ENCODE measurements at places on chromosomes 11 and 22. TPM values are rescaled to one million over a fixed set of nuclear protein-coding genes. Genes with fewer than 3 reads are reported as not detected.

GRCh38 chr11:119366690-119367620 lies 14.5 kb downstream of the USP2 start:
- no peak for DNase-seq

GRCh38 chr22:28329186-28330073 lies 350.2 kb downstream of the TTC28 start:
- DNase-seq: no peak

- DNase-seq: no peak
Measured at GRCh38 chr11:124474079-124474478, 28.6 kb upstream of the OR8B8 start.

GRCh38 chr11:122285070-122285988 lies 169.3 kb upstream of the BLID start:
- no peak for DNase-seq

The TP53AIP1 gene
- 0.49 TPM for total RNA-seq

All from ureter (tissue), 1 donor.